Sciatic nerve (tissue), 2 donors: ENCODE measurements at places on chromosomes 11 and 22. TPM values are rescaled to one million over a fixed set of nuclear protein-coding genes. Genes with fewer than 3 reads are reported as not detected.

- DNase-seq = no peak
Measured at GRCh38 chr11:77725433-77725832, 87.8 kb upstream of the CLNS1A start.

DNA sequence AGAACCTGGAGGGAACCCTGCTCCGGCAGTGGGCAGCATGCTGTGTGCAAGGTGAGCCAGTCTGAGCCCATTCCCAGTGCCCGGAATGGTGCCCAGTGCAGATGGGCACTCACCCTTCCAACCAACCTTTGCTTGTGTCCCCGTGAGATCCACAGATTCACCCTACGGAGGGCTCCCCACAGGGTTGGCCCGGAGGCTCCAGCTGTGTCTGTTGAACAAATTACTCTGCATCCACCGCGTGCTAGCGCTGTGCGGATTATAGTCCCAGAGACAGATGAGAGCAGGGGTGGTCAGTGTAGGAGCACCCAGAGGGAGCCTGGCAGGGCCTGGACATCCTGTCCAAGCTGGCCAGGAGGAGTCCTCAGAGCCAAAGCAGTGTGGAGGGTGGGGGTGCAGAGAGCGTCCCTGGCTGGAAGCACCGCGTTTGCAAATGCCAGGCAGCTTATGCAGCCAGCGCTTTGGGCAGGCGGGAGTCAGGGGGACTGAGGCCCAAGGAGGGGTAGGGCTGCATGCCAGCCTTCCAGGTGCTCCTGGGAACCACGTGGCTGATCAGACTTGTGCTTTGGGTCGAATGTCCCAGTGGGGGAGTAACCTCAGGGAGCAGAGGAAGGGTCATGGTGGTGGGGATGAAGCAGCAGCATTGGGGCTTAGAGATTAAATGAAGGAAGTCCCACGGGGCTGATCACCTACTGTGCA, 80.5 kb downstream of the KCNQ1 start:
- DNase-seq = peak; percentile 45

DNA sequence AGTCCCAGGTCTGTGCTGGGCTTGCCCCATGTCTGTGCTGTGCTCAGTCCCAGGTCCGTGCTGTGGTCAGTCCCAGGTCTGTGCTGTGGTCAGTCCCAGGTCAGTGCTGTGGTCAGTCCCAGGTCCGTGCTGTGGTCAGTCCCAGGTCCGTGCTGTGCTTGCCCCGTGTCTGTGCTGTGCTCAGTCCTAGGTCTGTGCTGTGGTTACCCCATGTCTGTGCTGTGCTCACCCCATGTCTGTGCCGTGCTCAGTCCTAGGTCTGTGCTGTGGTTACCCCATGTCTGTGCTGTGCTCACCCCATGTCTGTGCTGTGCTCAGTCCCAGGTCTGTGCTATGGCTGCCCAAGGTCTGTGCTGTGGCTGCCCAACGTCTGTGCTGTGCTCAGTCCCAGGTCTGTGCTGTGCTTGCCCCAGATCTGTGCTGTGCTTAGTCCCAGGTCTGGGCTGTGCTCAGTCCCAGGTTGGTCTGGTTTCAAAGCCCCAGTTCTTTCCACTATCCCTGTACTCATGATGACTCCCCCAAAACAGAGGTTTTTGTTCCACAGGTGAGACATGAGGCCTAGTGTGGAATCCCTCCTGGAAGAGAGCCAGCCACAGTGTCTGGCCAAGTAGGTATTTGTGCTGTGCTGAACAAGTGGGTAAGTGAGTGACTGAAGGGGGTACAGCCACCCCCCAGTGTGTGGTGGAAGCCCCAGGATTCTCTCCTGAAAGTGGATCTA, 34.8 kb downstream of the IRAG1 start:
- DNase-seq = no peak

DNA sequence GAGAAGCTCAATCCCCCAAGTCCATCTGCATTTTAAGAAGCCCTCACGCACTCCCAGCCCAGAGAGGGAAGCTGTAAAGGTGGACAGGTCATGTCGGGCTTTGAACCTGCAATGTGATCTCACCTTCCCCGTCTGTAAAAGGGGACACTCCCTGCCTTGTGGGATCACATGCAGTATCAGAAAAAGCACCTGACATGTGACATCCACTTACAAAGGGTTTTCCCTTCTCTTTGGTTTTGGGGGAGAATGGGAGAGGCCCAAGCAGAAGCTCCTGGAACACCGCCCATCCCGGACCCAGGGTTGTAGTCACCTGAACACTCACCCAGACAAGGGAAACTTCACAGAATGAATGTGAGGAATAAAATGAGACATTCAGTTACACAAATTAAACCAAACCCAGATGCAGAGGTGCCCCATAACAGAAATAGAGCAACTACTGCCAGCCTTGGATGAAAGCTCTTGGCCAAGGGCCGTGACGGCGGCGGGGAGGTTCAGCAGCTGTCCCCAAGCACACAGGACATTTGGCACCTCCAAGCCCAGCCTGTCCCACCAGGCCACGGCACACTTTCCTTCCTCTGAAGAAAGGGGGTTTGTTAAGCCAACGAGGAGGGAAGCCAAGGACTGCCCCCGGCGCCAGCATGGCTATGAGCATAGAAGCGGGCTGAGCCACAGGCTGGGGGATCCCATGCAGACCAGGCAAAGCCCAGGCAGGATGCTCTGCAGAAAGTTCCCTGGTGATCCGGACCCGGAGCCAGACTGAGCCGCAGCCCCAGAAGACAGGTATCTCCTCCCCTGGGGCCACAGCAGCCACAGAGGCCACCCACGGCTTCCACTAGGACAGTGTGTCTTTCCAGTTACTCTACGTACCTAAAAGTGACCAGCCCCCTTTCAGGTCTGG, 3.8 kb downstream of the BID start:
- DNase-seq = no peak

GRCh38 chr11:84437071-84437980, 1151.2 kb upstream of the CCDC90B start:
- DNase-seq = peak; percentile 46

- DNase-seq = no peak
Measured at GRCh38 chr11:93541884-93542810, 1.0 kb downstream of the SMCO4 start.

- DNase-seq = no peak
Measured at GRCh38 chr11:32434356-32435151, 785 bp downstream of the WT1 start.

DNA sequence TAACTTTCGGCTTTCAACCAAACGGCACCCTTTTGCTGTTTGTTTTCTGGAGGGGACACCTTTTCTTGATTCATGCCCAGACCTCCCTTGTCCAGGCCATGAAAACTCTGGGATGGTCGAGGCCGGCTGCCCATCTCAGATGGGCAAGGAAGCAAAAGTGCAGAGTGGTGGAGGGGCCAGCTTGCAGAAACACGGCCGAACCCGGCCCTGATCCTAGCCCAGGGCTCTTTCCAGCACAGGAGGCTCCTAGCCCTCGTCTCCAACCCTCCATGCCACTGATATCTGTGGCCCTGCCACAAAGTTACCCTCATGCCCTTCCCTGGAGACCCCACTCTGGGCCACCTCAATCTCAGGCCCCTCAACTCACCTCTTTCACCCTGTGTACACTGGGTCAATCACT, 18.9 kb upstream of the SLC22A12 start:
- DNase-seq = no peak

DNA sequence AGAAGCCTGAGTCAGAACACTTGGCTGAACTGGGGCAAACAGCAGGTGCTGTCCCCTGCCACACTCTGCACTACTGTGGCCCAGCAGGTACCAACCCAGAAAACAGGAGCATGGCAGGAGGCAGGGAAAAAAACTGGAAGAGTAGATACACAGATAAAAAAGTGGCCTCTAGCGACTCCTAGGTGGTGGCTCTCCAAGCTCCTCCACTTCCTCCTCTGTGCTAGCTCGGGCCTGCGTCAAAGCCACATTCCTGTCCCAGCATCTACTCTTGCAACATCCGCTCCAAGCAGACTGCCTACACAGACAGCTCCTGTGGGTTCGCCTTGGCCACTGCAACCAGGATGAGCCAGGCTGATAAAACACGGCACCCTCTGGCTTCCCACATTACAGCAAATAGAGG, 6.9 kb downstream of the OR8B12 start:
- DNase-seq = peak; percentile 70

DNA sequence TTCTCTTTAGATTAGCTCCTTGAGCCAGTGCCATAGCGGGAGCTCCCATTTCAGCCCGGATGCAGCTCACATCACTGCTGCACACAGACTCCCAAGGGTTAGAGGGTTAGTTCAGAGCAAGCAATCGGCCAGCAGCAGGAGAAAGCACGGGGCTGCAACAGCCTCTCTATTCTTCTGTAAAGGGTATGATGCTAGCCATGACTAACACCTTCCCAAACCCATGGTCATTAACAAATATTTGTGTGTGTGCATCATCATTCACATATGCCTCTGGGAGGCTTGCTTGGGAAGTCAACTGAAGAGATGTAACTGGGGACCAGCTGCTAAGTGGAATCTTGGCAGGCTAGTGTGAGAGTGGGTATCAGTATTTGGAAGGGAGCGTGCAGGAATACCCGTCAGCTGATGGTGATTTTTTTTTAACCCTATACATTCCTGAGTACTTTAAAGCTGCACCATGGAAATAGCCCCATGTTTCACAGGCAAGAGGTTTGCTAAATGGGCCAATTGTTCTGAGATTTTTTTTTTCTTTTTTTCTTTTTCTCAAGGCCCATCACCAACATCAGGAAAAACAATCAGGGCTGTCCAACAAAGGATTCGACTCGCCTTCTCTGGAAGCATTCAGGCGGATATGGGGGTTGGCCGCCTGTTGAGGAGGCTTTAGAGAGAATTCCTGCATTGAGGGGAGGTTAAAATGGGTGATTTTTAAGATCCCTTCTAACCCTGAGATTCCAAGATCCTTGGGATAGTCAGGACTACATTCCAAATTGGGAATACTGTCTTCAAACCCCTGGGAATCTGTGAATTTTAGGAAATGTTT, 33.2 kb upstream of the CCDC89 start:
- DNase-seq = peak; percentile 68

DNA sequence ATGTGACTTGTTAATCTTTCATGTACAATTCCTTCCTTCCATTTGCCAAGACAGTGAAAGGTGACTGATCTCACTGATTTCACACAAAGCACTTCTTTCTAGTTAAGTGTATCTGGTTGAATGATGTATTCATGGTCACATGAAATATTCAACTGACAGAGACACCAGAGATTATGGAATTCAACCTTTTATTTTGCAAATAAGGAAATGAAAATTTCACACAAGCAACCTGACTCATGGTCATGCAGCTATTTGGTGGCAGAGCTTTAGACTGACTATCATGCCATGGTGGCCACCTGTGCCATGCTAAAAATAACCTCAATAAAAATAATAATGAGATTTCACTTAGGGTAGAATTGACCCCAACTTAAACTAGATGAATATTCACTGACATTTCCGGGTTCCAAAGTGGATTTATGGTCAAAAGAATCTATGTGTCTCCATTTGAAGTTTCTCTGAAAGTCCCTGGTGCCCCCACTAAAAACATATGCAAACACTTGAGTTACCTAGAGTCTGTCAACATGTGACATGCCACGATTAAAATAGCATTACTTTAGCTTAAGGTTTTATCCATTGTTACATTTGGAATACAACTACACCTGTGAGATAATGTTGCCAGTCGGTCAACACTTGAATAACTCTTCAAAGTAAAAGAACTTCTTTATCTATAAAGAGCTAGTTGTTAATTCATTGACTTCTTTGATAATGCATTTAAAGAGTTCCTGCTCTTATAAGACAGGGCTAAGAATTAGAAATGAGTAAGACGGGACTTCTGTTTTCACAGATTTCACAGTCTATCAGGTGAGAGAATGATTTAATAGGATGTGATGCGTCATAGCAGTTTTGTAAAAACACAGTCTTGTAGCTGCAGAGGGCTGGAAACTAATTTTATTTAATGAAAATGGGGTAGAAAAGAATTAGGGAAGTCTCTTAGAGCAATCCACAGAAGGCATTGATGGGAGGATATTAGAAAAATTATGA, 94.6 kb upstream of the OR9G4 start:
- DNase-seq = no peak

DNA sequence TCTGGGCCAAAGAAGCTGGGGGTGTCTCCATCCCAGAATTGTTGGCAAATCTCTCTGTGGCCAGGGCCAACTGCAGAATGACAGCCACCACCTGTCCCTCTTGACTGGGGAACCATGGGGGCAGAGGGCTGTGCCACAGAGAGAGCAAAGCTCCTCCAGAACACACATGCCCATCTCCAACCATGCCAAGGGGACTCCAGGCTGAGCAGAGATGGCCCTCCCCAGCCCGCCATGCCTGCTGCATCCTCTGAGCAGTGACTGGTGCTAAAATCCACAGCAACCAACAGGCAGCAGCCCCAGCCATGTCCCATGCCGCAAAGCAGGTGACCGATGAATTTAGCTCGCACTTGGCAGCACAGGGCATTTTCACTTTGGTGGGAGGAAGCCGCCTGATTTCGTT, 45.0 kb downstream of the LARGE1 start:
- DNase-seq = no peak

DNA sequence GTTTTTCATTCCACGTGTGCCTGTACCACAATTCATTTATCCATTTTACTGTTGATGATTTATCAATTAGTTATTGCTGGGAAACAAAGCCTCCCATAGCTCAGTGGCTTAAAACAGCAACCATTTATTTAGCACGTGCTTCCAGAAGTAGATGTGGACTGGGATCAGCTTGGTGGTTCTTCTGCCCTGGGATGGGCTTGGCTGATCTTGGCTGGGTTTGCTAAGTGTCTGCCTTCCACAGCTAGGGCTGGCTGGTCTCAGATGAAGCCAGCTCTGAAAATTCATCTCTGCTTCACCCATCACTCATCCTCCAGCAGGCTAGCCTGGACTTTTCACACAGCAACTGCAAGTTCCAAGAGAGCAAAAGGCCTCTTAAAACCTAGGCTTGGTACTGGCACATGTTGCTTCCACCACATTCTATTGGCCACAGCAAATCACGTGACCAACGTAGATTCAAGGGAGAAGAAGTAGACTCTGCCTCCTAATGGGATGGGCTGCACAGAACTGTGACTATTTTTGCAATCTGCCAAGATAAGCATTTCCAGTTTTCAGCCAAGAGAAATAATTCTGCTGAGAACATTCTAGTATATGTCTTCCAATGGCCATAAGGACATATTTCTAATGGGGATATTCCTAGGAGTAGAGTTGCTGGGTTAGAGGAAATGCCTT, 124.9 kb downstream of the MN1 start:
- DNase-seq = no peak

DNA sequence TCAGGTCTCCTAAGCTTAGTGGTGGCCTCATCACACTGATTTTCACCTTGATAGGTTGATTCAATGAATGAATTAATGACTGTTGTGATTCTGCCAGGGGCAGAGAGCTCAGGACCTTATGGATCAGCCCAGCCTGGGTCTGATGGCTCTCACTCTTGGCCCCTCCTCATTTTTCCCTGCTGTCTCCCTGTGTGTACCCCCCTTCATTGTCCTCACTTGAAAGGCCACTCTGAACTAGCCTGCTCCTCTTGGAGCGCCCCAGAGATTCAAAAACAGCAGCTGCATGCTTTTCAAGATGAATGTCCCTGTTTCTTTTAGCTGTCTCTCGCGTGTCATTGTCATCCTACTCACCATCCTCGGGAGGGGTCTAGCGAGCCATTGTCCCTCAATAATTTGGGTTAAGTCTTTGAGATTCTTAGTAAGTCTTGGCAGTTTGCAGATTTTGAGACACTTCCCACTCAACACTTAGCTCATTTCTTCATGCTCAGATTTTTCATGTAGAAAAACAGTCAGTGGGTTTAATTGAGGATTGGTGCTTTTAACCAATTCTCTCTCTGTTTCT, 42.5 kb upstream of the MICAL2 start:
- DNase-seq = peak; percentile 2

The SPINDOC gene
- 16.0 TPM for total RNA-seq

The ILK gene
- total RNA-seq = 208 TPM

The JAM3 gene
- total RNA-seq = 126 TPM

The ZNF70 gene
- 11.2 TPM for total RNA-seq

The BIRC2 gene
- total RNA-seq = 66.7 TPM

The MACROD1 gene
- 20.6 TPM for total RNA-seq

The CCDC15 gene
- 2.8 TPM for total RNA-seq

The USP2 gene
- 13.7 TPM for total RNA-seq

The E2F8 gene
- 0.13 TPM for total RNA-seq

The CARD18 gene
- total RNA-seq = not detected

The NAALADL1 gene
- total RNA-seq = 14.7 TPM
